ENCODE measurements at places on chromosomes 12 and 14.

DNA sequence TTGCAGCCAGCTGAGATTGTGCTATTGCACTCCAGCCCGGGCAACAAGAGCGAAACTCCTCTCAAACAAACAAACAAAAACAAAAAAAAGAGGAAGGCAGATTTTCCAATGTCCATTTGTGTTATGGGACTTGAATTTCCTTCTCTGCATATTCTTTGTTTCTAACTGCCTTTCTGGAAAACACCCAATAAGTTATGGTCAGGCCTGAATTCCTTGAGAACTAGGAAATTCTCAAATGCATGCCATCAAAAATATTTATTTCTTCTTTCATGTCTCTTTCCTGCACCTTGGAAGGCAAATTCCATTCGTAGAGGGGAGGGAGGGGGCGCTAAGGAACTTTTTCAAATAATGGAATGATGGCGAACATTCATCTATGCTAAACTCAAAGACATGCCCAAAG, 117.6 kb upstream of the TMCC3 start:
- no peak for DNase-seq

DNA sequence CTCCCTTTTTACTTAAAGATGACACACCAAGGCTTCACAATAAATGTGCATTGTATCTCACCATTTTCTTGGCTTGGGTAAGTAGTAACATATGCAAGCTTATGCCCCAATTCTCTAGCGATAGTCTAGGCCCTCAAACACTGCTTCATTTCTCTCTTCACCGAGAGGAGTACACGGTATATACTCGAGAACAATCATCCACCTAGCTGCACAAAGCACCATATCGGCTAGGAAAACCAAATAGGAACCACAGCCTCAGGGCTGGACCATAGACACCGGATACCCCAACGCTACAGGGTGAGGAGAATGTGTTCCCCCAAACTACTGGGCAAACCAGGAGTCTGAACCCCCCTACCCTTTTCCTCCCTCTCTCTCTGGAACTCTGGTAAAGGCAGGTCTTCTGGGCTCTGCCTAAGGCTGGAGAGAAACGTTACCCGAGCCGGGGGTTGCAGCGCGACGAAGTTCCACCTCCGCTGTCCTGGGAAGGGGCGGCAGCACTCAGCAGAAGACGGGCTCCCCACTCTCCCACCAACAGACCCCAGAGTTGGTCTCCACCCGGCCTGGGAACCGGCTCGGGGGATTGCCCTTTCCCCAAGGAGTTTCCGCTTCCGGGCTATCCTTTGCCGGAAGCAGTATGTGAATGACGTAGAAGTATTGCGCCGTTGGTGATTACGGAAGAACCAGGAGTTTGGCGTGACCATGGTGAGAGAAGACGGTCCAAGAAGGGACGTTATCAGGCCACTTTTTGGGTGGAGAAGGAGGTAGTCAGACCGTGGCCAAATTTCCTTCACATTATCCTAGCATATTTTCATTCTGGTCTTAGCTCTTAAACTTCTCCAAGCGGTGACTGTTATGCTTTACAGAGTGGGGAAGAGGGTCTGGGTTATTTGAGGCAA, at the start of the genes AREL1 and FCF1:
Gene AREL1 (minus strand): TSS at position 582 of the 896 bp plus-strand sequence. CDS start 27,465 bp downstream, outside the sequence.
Gene FCF1 (plus strand): TSS at position 646 of the 896 bp plus-strand sequence. CDS start 54 bp downstream, at position 700.
- no peak for DNase-seq

DNA sequence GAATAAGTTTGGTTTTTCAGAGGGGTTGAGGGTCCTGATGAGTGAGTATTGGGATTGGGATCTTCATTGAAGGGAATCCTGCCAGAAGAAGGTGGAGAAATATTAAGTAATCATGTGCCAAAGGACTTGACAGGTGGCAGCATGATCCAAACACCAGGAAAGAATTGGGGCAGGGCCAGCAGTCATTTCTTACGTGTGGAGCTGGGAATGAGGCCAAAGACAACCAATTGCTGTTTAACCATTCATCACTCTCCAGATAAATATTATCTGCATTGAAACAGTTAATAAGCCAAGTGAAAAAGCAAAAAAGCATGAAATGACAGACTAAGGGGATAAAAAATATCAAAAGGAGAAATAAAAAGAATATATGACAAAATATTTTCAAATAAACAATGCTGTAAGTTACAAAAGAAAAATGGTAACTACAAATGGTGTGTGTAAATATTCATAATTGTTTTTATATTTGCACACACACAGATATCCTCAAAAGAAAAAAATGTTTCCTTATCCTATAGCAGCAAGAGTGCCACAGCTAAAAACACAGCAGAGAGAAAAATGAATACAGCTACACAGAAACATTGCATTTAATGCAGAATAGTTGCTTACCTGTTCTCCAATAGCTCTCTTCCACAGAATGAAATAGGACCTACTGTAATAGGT, 26.2 kb downstream of the C2CD5 start:
- DNase-seq, result no peak

GRCh38 chr12:57177354-57177753, 29.9 kb upstream of the LRP1-AS start:
- DNase-seq, result no peak

DNA sequence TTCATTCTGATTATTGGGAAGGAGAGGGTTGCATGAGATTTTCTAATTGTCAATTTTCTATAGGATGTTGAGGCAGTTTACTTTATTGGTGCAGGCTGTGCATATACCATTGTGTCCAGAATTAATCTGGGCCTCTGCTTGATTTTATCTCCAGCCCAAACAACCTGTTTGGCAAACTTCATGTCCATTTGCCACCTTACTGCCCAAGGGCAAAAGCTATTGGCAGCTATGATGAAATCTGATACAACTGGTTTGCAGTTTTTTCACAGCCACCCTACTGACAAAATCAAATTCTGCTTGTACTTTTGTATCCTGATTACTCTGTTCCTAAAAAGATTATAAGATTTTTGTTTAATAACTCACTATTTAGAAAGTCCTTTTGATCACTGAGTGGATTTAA, 789.2 kb upstream of the FBXO33 start:
- DNase-seq, result no peak

DNA sequence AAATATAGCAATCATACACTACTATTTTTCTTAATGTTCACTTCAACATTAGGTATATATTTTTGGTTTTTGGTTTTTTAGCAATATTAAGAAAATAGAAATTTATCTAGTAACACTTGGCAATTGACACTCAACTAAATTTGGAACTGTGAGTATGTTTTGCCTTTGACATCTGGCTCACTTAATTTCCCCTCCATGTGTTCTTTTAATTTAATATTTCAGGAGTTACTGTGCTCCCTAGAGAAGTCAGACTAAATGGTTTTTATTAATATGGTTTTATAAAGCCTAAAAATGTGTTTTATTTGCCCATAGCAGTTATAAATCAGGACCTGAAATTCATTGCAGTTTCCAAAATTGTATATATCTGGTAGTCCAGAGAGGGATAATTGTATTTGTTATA, 175.3 kb upstream of the AVPR1A start:
- no peak for DNase-seq

GRCh38 chr14:68630081-68630571, 162.7 kb downstream of the ZFP36L1 start:
- DNase-seq, result no peak

DNA sequence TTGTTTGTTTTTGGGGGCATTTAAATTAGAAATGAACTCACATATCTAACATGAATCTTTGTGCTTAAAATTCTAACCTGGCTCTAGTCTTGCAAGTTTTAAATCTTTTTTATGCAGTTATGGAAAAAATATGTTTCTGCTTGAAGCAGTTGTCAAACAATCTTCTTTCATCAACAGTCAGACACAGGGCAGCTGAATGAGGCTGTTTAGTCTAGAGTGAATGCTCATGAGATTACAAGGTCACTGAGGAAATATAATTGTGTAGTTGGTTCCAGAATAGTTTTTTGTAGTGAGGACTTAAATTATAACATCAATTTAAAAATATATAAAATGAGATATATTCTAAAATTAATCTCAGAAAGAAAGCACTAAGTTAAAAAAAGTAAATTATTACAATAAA, 76.5 kb downstream of the TRMT5 start:
- DNase-seq, result no peak

DNA sequence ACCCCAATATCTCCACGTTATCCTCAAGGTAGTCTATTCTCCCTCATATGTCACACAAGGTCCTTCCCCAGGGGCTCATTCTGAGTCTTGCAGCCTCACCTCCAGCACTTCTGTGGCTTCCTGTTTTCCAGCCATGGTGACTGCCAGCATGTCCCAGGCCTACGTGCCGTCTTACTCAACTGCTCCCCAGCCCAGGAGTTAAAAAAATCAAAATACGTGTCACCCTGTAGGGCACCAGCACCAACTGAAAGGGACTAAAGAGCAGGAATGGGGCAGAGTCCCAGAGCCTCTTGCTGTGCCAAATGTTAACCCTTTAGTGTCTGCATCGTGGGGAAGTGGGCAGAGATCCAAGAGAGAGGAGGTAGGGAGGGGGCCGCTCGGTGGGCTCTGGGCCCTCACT, 37.0 kb upstream of the MED13L start:
- no peak for DNase-seq

GRCh38 chr14:65243766-65244442, 141.6 kb upstream of the MAX start:
- DNase-seq, result no peak

DNA sequence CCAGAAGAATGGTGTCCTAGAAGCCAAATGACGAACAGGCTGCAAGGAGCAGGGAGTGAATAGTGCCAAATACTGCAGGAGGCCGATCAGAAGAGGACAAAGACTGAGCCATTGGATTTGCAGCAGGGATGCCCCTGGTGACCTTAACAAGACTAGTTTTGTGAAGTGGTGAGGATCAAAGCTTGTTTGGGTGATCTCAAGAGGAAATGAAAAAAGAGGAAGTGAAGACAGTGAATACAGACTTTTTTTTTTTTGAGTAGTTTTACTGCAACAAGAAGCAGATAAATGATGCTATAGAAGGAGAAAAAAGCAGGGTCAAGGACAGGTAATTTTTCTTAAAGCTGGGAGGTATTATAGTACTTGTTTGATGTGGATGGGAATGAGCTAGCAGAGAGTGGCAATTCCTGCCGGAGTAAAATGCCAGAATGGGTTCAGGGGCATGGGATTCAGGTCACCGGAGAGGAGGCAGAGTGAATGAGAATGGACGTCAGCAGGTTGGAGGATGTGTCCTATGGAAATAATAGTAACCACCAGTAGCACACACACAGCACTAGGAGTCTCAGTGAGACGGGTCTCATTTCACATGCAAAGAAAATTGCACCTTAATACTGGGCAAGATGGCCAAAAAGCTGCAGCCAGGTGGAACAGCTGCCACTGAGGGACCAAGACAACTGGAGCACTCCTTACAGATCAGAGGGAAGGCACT, 345.8 kb upstream of the CCDC196 start:
- no peak for DNase-seq

Measured in KG1 (cell line).